ENCODE measurements at places on chromosomes 4 and X. TPM values are rescaled to one million over a fixed set of nuclear protein-coding genes. Genes with fewer than 3 reads are reported as not detected.

DNA sequence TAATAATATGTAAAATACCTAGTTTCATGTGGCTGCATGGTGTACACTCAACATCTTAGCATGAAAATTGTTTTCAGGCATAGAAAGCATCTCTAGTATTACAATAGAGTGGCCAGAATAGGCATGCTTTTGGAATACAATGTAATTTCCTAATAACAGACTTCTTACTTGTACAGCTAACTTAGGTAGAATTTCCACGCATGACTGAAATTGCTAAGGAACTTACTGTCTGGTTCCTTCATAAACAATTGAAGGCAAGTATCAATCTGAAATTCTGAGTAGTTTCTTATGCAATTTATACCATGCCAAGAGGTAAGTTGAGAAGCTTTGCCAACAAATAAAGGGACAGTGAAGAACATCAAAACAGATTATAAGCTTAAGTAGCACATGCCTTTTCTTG lies 26.7 kb downstream of the SULT1E1 start:
- no peak for DNase-seq

- DNase-seq = no peak
Observed at GRCh38 chr4:36165631-36166005, 78.7 kb downstream of the ARAP2 start.

- no peak for DNase-seq
Observed at GRCh38 chrX:68842781-68843581, 14.2 kb downstream of the EFNB1 start.

DNA sequence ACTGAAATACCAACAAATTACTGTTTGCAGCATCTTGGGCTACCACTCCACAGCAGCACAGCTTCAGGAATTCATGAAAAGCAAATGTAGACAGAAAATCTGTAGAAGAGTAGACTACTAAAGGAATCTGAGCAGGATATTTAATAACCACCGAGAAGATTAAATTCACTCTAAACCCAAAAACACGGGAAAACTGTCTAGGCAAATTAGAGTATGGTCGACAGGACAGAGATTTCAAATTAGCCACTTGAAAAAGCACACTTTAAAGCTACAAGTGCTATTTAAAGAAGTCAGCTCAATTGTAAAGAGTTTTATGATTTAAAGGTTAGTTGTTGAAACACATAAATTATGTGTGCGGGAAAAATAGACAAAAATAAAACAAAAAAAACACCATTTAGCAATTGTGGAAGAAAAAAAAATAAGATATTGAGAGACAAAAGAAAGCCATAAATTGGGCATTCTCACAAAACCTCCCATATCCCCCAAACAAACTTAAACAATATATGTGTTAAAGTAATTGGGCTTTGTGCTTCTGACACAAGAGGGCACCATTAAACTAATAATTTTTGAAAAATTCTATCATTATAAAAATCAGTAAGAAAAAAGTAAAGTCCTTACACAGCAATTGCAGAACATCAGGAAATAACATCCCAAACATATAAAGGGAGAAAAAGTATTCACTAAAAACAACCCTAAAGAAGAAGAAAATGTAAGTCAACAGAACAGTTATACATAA lies 880.8 kb downstream of the TECRL start:
- DNase-seq = no peak

GRCh38 chr4:972651-973424 lies 531 bp downstream of the DGKQ start:
- DNase-seq = peak; percentile 53

DNA sequence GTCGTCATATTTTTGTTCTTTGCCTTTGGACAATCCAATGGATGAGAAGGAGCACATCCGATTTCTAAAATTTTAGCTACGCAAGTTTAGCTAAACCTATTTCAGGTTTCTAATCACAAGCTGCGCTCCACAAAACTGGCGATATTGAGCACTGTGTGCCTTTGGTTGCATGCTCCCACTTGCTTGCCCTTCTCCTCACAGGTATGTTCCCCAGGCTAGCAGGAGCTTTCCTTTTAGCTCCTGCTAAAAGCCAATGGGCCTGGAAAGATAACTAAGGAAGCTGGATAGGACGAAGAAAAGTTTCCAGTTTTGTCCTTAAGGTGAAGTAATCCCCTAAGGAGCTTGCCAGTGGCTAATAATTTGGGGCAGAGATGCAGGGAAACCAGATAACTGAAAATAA lies 975.2 kb downstream of the FSTL5 start:
- DNase-seq = no peak

- DNase-seq = no peak
Observed at GRCh38 chrX:132395026-132395425, 93.8 kb downstream of the MBNL3 start.

DNA sequence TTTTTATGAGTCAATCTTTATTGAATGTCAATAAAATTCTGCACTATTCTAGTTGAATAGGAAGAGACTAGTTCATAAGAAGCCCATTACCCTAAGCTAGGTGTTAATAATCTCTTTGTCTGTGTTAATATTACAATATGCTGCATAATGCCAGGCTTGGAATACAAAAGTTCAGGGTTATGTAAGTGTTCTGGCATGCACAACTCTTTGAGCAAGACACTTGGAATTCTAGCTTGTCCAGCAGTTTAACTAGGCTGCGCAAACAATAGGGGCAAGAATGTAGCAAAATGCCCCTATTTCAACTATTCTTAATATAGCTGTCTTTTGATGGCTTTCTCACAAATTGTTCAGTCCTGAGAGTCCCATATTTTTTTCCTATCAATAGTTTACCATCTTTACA lies 31.3 kb upstream of the ETNPPL start:
- no peak for DNase-seq

DNA sequence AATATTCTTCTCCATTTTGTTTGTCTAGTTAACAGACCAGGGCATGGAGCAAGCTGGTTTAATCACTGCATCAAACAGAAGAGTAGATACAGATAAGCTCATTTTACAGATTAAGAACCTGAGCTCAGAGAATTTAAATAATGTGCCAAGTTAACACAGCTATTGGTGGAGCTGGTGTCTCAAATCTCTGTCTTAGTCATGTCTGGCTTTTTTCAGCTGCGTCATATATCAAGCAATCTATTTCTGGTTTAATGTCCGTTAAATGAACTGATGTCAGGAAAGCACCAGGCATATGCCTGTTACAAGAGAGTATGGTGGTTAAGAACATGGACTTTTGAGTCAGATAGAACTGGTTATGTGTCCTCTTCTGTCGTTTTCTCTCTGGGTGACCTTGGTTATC lies 79.8 kb upstream of the ADGRA3 start:
- DNase-seq = no peak

DNA sequence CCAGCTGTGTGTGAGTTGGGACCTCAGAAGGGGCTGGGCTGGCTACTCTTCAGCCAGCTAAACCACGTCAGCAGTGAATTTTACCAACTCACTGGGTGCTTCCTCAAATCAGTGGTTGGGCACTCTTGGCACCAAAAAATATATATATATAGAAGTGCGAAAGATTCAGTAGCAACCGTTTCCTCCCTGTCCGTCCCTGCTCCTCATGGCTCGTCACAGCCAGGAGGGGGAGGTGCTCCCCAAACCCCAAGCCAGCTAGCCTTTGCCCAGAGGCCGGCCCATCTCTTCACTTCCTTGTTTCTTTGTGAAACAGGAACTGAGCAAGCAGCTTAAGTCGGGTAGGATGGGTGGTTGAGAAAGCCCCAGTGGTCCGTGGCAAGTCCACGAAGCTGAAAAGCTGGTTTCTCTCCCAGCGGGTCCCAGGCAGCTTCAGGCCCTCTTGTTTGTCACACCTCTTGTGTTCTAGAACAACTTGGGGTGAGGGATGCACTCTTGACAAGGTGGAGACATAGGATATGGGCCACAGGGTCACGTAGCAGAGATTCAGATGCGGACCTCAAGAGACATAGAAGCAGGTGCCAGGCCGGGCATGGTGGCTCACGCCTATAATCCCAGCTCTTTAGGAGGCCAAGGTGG lies 6.8 kb upstream of the SASH3 start:
- peak; percentile 47 for DNase-seq

- no peak for DNase-seq
Observed at GRCh38 chrX:19535476-19535875, 20.2 kb upstream of the MAP3K15 start.

DNA sequence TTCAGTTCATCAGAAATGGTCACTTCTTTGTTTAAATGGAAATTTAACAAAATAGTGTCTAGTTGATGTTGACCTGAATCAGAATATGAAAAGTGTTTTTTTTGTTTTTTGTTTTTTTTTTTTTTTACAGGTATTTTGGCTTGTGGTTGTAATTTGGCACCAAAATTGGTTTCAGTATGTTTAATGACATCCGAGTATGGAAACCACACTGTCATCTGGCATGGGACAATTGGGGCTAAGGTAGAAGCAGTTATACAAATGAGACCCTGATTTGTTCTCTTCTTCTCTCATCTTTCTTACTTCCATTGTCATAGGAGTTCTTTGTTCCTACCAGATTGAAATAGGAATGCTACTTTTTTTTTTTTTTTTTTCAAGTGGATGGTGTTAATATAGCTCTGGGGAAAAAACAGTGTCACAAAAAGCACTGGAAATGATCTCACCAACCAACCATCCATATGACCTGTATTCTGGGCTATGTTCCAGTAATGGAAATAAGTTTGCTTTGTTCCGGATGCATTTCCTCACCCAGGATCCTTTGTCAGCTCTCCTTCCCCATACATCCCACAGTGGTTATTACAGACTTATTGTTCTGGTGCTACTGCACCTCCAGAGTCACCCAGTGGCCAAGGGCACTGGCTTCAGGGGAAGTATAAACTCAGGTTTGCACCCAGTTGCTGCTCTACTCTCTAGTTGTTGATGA lies 95.8 kb downstream of the ATXN3L start:
- no peak for DNase-seq

DNA sequence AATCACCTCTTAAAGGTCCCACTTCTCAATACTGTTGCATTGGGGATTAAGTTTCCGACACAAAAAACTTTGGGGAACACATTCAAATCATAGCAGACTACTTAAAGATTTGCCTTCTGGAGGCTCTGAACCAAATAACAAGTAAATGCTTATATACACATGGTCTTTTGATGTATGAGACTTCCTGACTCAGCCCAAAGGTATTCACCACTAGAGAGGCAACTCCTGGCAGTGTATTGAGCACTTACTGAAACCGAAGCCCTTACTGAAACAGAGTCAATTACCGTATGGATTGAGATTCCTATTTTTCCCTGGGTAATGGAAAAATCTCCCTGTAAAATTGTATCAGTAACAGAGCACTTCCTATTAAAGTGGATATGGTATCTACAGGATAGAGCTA lies 45.4 kb downstream of the ZCCHC13 start:
- DNase-seq = no peak

- DNase-seq = no peak
Observed at GRCh38 chr4:128284317-128284716, 3.3 kb downstream of the PGRMC2 start.

GRCh38 chr4:175514174-175514573 lies 297.9 kb downstream of the GPM6A start:
- no peak for DNase-seq

DNA sequence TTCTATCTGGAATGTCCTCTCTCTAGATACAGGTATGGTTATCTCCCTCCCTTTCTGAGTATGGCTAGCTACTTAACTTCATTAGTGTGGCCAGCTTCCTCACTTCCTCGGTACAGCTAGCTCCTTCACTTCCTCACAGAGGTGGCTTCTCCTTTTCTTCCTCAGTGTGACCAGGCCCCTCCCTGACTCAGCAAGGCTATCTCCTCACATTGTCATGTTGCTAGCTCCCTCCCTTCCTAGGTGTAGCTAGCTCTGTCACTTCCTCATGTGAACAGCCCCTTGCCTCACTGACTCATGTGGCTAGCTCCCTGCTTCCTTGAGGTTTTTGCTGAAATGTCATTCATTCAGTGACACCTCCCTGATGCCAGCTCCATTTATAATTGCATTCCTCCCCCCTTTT lies 67.3 kb upstream of the DDIT4L start:
- no peak for DNase-seq

GRCh38 chrX:133542476-133542875 lies 127.2 kb upstream of the GPC4 start:
- no peak for DNase-seq

DNA sequence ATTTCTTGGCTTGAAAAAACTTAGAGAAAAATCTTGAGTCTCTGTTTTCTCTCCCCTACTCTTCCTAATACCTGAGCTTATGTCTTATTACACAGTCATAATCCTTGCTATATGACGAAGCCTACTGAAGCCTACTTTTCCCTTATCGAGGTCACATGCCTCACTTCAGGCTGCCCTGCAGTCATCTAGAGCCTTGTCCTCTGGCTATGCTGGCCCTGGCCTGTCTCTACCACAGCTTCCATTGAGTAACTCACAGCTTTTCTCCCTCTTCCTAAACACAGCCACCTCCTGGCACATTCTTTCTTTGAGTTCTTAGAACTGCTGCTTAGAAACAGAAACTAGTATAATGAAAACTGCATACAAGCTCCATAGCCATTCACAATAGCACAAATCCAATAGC lies 1698.3 kb downstream of the STIM2 start:
- no peak for DNase-seq

- no peak for DNase-seq
Observed at GRCh38 chrX:15202454-15203177, 67.3 kb downstream of the ASB9 start.

DNA sequence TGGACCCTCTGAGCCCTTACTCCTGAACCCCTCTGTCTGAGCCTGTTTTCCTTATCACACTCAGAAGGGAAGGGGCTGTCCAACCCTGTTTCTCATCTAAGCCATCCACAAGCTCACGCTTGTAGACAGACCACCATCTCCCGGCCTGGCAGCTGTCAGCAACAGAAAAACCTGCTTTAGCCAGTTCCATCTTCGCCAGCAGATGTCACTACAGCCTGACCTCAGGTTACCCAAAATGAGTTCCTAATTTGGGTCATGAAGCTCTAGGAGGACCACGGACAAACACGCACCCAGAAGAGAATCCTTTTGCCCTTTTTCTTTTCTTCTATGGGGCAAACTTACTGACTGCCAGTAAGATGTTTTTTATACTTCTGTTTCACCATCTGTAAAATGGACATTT lies 445.4 kb downstream of the BCOR start:
- peak; percentile 3 for DNase-seq

GRCh38 chrX:70433848-70434351 lies 10.7 kb upstream of the DLG3 start:
- DNase-seq = peak; percentile 57

GRCh38 chr4:53100501-53101190 lies 238.5 kb downstream of the RASL11B start:
- no peak for DNase-seq

GRCh38 chr4:70712150-70712549 lies 9.6 kb upstream of the RUFY3 start:
- DNase-seq = no peak

- no peak for DNase-seq
Observed at GRCh38 chr4:79395841-79396240, 12.2 kb downstream of the GK2 start.

ETDB gene
- total RNA-seq = not detected

CSAG1 gene
- total RNA-seq = not detected

ZNF595 gene
- total RNA-seq = 2.1 TPM

HMGN5 gene
- 2.6 TPM for total RNA-seq

TMEM47 gene
- 0.07 TPM for total RNA-seq

KLHL13 gene
- 0.95 TPM for total RNA-seq

SOWAHD gene
- total RNA-seq = 2.1 TPM

XG gene
- total RNA-seq = not detected

CTAG1B gene
- total RNA-seq = not detected

SH3RF1 gene
- 0.23 TPM for total RNA-seq

FHIP1A gene
- total RNA-seq = 1.6 TPM

F8 gene
- total RNA-seq = 2.7 TPM

C4orf36 gene
- total RNA-seq = 0.79 TPM
